ENCODE measurements at places on chromosomes 4 and X.

DNA sequence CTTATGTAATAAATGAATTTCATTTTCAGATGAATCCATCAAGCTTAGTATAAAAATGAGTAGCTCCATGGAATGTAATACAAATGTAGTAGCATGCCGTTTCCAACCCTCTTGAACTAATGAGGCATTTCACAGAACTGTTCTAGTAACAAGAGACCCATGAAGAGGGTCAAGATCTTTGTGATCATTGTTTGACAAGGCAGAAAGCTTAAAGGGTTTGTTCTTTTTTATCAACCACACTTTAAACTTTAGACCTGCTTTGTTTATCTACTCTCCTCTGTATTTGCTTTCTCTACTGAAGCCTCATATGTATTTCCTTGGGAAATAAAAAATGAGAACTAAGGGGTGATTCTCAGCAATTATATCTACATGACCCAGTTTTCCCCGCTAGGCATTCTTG lies 513.9 kb downstream of the ARAP2 start:
- DNase-seq, result no peak

DNA sequence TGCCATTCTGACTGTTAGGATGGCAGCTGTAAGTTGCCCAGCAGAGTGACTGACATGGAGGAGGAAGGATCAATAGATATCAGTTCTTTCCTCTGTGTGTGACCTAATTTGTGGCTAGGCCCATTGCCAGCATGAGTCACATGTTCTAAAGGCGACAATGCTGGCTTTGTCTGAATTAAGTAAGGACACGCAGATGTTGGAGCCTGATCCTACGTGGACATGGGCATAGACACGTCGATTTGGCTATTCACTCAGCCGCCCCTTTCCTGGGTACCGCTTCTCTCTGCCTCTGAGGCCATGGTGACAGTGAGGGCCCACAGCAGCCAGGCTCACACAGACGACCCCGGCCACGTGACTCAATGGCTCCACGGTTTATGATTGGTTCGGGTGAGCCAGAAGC lies 16.3 kb downstream of the PROM1 start:
- DNase-seq, result no peak

DNA sequence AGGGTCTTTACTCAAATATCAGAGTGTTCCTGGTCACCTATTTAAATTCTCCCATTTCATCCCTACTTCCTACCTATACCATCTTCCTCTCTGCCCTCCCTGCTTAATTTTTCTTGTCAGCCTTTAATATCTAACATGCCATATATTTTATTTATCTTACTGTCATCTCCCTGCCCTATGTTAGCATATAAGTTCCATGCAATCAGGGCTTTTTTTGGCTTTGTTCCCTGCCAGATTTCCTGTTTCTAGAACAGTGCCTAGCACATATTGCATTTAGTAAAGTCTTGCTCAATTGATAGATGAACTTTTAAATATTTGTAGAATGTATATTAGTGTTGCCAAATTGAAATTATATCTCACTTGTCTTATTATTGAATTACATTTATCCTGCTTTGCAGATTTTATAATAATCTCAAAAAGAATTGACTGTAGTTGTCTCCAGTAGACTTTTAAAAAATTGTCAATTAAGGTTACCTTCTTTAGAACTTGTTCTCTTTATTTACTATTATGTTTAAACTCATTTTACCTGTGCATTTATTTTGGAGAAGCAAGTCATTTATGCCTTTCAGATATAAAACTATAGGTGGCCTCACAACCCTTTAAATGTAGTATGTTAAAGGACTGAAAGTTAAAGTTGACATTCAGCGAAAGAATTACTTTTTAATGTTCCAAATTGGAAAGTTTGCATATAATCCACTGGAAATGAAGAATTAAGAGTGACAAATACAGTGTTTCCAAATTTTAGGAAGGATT lies 108.2 kb upstream of the BMPR1B start:
- DNase-seq, result no peak

DNA sequence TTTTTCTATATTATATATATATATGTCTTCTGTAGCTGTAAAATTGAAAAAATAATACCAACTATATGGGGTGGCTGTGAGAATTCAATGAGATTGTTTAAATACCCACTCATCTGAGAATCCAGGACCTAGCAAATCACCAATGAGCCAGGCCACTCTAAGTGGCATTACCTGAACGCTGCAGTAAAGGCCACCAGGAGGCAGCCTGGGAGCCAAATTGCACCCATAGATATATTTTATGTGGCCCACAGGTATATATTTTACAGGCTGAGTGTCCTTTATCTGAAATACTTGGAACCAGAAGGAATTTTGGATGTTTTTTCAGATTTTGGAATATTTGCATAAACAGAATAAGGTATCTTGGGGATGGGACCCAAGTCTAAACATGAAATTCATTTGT lies 58.2 kb upstream of the C4orf50 start:
- no peak for DNase-seq

GRCh38 chrX:107716118-107716684 lies 59.4 kb downstream of the TSC22D3 start:
- DNase-seq, result no peak

GRCh38 chrX:9153300-9153699 lies 119.4 kb upstream of the FAM9B start:
- no peak for DNase-seq

GRCh38 chr4:7944599-7945220 lies 5.0 kb upstream of the AFAP1 start:
- DNase-seq, result no peak

All from stimulated activated CD8-positive, alpha-beta memory T cell treated with anti-CD3 and anti-CD28 coated beads, Interleukin-4, amount 100 ng/mL, for 1 hour (primary cell).